ENCODE measurements at places on chromosomes 2 and 18.

- DNase-seq = no peak
Observed at GRCh38 chr2:108267101-108267500, 21.6 kb upstream of the SULT1C2 start.

DNA sequence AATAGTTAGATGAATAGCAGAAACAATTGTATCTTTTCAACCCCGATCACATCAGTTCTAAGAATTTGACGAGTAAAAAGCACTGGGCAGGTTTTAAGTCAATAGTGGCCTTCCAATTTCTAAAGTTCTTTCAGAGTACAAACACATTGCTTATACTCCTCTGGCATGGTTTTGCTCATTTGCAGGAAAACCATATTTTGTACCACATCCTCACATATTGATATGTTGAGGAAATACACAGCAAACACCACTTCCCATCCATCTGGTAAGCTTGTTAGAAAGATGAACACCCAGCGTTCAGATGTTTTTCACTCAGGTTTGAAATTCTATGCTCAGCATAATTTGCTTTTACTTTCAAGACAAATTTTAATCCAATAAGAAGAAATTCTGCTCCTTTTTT lies 344.6 kb upstream of the ACVR2A start:
- no peak for DNase-seq

DNA sequence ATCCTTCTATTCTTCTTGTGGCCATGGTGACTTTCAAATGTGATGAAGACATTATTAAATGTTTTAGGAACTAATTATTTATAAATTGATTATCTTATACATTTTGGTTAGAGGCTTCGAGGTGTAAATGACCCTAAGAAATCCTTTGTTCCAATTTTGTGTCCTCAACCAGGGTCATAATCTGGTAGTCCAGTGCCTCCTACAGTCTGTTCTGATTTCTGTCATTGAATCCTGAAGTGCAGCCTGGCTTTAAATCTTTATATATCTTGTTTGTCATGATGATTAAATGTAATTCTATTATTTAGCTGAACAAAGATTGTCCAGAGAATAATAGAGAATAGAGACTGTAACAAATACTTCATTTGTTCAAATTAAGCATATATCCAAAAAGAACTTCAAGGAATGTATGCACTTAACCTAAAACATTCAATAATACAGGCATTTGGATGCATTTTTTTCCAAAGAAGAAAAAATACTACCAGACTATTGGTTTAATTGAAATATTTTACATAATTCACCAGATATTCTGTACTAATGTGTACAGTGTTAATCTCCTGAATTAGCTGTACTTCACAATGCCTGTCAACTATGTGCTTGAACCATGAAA lies 89.8 kb downstream of the PRPF40A start:
- DNase-seq = no peak

- DNase-seq = no peak
Observed at GRCh38 chr2:136093583-136093982, 24.4 kb downstream of the CXCR4 start.

DNA sequence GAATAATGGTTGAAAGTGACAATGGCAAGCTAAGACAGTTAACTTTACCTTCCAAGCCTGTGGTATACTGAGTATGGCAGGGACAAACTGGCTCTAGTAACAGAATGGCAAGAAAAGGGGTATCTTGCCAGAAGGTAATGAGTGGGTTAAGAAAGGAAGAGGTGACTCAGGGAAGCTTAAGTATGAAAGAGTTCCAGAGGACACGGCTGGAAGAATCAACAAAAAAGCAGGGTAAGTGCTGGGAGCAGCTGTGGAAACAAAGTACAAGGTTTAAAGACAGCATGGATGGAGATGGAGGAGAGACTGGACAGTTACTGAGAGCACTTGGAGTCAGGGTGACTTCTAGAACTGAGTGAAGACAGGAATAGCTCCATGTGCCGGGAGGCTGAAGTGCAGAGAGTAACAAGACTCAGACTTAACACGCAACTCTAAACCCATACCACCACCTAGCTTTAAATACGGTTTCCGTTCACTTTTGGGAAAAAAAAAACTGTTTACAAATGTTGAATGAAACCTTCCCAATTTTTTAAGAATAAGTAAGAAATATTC lies 69.0 kb downstream of the REV1 start:
- no peak for DNase-seq

DNA sequence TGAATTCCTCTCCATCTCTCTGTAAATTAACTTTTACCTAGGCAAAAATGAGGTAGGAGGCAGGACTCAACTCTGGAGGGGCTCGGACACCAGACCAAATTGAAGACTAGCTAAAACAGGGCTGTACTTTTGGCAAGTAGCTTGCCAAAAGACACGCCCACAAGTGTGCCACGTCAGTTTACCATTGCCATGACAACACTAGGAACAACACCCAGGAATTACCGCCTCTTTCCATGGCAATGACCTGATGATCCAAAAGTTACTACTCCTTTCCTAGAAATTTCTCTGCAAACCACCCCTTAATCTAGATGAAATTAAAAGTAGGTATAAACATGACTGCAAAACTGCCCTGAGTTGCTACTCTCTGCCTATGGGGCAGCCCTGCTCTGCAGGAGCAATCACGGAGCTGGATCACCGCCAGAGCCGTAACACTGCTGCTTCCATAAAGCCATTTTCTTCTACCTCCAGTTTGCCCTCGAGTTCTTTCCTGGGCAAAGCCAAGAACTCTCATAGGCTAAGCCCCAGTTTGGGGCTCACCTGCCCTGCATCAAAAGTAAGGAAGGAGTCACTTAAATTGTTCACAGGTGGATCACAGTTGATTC lies 66.0 kb upstream of the FAM136A start:
- no peak for DNase-seq

DNA sequence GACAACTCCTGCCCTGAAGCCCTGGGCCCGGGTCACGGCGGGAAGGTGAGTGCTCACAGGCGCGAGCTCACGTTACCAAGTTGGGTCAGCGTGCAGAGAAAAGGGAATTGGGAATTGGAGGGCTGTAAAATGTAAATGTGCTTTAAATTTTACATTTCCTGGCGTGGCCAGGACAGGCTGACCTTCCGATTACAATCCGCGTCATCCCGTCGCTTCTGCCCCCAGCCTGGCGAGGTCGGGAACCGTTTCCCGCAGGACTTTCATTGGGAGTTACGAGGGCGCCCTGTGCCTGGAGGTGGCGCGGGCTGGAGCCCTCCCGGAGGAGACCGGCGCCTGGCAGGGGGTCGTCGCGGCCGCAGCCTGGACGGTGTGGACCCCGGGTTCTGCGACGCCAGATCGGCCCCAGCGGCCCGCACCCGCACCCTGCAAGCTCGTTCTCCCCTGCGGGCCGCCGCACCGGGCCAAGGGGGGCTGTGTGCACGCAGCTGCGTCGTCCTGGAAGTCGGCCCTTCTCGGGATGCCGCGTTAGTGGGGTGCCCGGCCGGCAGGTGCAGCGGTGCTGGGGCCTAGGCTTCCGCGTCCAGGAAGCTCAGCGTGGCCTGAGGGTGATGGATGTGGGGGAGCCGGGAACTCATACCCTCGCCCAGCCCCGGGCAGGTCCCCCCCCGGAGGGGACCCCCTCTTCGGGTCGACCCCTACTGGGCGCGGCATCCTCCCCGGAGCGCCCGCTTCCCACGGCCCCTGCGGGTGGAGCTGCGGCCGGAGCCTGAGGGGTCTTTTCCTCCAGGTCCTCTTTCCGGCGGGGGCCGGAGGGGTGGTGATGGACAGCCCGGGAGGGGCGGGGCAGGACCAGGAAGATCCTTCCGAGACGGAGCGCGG lies 63.9 kb downstream of the LRRFIP1 start:
- DNase-seq = no peak

DNA sequence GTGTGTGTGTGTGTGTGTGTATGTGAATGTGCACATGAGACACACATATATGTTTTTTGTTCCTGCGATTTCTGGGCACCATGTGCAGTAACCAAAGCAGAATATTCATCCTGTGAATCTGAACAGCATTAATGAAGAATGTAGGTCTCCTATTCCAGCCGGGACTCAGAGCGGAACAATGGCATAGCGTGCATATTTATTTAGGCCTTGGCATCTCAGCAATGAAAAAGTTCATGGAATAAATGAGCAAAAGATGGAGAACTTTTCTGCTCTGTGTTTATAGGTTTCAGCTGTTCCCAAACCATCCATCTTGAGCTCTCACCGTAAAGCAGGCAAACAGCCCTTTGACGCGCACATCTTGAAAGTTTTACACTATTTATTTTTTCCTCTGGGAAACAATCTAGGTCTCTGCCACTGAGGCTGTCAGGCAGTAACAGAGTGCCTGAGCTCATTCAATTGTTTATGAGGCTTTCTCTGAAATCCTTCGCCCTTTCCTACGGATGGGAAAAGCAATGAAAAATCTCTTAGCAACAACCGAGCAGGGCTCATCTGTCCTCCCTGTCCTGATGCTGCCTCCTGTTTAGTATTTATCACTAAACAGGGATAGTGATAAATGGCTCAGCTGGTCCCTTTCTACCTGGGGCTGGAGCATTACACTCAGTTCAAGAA lies 146.2 kb upstream of the MSH6 start:
- no peak for DNase-seq

GRCh38 chr2:147101941-147102790 lies 742.7 kb upstream of the ACVR2A start:
- no peak for DNase-seq

GRCh38 chr18:56119681-56120080 lies 518.7 kb downstream of the TXNL1 start:
- no peak for DNase-seq

- DNase-seq = no peak
Observed at GRCh38 chr2:608711-609110, 68.5 kb downstream of the TMEM18 start.

DNA sequence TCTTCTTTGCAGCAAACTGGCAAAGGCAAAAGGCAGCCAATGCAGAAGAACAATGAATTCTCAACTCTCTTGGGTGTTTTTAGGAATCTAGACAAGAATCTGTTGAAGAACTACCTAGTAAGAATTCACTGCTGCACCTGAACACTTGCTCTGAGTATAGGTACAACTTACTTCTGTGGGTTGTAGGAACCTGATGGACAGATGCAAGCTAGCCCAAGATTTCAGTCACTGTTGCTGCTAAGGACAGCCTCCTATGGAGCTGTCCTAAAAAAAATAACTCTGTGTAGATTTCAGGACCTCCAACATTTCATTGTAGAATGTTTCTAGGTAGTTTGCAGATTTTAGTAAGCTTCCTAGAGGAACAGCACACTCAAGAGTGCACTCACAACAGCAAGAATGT lies 363.5 kb downstream of the CBLN2 start:
- DNase-seq = no peak

DNA sequence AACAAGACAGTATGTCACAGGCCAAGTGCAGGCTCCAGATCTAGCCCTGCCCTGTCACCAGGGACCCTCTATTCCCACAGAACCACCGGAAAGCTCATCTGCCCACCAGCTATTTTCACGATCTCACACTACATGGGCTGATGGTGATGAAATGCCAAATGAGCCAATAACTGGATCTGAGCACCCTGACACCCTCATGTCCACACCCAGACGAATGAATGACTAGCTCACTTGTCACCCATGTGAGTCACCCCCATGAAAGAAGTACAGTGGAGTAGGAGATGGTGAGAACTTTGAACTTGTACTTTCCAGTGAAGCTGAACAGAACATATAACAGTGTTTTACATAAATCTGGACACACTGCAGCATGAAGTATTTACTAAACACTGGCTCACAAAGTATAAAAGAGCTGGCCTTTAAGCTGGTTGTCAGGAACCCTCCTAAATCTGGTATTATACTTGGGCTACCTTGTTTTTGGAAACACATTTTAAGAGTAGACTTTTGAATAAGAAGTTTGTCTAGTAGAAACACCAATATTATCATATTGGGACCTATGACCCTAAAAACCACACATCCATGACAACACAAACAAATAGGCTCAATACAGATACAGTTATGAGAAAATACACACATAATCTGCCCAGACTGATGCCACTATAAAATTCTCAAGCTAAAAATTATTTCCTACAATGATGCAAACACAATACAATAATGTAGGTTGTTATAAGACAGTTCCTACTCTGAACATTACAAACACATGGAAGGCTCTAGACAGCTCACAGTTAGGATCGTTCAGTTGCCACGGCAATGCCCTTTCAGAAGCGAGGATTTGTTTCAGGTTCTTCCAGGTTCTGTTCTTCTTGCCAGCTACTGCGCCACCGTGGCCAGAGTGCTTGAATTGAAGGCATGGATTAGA lies 19.0 kb downstream of the INO80C start:
- DNase-seq = no peak

GRCh38 chr18:2173486-2173885 lies 397.8 kb downstream of the METTL4 start:
- no peak for DNase-seq

GRCh38 chr18:56186319-56186718 lies 452.1 kb downstream of the TXNL1 start:
- DNase-seq = no peak

GRCh38 chr2:40098786-40099470 lies 319.9 kb upstream of the THUMPD2 start:
- DNase-seq = no peak

DNA sequence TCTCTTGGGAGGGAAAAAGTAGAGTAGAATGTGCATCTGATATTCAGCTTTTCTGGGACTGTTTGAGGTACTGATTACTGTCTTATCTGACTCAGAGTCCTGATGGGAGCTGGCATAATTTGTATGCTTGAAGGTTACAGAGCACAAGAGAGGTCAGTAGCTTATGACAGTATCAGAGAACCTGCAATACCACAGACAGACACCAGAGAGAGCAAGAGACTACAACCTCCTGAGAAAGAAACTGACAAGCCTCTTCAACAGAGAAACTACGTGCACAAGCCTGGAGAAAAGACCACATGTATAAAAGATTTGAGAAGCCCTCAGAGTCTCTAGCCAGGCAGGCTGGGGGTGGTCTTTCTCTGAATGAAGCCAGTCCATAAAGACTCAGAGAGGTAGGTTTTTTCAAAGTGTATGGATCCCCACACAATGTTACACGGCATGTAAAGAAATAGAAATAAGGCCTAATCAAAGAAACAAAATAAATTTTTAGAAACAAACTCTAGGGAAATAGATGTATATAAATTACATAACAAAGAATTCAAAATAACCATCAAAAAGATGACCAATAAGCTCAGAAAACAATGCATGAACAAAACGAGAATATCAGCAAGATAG lies 568.3 kb downstream of the LRRTM4 start:
- DNase-seq = no peak

GRCh38 chr18:5759194-5759593 lies 136.1 kb downstream of the TMEM200C start:
- DNase-seq = no peak

GRCh38 chr2:200081811-200082210 lies 126.4 kb downstream of the MAIP1 start:
- no peak for DNase-seq

GRCh38 chr2:163709270-163709669 lies 26.5 kb downstream of the FIGN start:
- no peak for DNase-seq

- no peak for DNase-seq
Observed at GRCh38 chr18:41644466-41644865, 310.6 kb upstream of the PIK3C3 start.

- DNase-seq = no peak
Observed at GRCh38 chr18:29018976-29019375, 842.0 kb upstream of the CDH2 start.

GRCh38 chr2:218405746-218406208 lies 6.1 kb downstream of the CTDSP1 start:
- DNase-seq = no peak

GRCh38 chr18:59061914-59062642 lies 77.6 kb upstream of the SEC11C start:
- DNase-seq = no peak

GRCh38 chr2:196594158-196594557 lies 45.4 kb upstream of the CCDC150 start:
- no peak for DNase-seq

Data from activated CD4-positive, CD25-positive, alpha-beta regulatory T cell (primary cell).